ENCODE measurements at places on chromosomes 2 and 18.

- peak; percentile 58 for DNase-seq
Observed at GRCh38 chr18:29271501-29271900, 1094.6 kb upstream of the CDH2 start.

DNA sequence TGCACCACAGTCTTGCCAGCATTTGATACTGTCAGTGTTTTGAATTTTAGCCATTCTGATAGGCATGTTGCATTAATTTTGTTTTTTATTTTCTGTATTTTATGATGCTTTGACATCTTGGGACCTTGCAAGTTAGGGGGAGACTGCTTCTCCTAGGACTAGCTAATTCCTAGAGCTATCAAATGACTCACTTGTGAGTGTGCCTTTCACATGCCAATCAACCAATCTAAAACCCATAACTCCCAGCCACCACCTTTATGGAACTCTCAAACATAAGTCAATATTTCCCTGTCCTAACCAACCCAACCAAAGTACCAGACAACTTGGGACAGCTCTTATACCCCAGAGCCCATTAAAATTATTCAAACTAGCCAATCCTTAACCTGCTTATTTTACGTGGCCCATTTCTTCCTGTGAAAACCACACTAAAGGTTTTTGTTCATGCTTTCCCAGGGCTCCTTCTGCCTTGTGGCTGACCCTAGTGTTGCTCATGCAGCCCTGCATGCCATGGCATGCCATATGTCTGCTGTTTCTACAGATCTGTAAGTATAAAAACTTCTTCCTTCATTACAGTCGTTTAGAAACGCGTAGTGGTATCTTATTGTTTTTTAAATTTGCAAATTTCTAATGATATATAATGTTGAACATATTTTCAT is 230.1 kb downstream of the GPD2 start:
- no peak for DNase-seq

DNA sequence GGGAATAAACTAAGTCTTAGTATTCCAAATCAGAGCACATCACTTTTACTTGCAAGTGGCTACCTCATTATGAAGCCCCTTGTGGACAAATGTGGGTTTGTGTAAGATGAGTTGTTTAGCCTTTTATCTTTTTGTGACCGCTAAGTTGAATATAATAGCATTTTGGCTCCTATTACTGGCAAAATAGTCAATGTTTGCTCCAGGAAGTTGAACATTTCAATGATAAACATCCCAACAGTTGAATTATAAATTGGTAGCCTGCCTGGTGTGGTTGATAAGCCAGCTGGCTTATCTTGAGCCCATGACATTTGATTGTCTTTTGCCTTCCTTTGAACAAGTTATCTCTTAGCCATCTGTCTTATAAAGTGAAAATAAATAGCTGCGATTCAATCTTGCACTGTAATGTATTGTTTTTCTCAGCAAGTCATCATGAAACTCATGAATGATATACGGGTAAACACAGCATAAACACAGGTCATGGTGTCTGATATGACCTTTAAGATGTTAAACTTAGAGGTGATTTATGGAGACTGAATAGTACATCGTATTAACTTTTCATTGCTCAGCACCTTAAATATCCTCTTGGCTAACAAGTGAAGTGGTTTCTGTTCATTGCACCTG is 338.4 kb downstream of the SOCS6 start:
- no peak for DNase-seq

- DNase-seq = no peak
Observed at GRCh38 chr2:143787674-143788073, 658.5 kb downstream of the ARHGAP15 start.

GRCh38 chr2:136378712-136379595 is 261.0 kb upstream of the CXCR4 start:
- DNase-seq = peak; percentile 32

DNA sequence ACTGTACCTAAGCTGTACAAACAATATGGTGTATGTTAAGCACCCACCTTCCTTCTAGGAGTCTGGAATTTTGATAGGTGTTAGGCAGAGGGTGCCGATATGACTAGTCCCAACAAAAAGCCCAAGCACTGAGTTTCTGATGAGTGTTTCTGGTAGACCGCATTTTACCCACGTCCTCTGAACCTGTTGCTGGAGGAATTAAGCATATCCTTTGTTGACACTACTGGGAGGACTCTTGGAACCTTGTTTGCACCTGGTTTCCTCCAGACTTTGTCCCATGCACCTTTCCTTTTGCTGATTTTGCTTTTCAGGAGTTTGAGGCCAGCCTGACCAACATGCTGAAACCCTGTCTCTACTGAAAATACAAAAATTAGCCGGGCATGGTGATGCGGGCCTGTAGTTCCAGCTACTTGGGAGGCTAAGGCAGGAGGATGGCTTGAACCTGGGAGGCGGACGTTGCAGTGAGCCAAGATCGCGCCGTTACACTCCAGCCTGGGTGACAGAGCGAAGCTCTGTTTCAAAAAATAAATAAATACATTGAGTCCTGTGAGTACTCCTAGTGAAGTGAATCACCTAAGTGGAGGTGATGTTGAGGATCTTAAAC is 11.4 kb upstream of the SPAST start:
- no peak for DNase-seq

DNA sequence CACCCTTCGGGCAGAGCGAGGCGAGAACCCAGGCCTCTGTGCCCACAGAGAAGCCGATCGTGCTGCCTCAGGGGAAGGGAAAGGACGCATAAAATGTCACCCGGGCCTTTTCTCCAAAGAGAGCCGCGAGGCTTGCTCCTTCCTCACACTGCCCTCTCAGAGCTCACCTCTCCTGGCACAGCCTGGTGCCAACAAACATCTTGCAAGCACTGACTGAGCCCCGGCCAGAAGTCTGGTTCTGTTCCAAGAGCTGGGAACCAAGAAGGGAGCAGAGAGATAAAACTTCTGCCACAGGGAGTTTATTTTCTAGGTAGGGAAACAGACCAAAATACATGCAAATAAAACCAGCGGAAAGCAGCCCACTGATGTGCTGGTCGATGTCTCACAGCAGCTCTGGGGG is 13.6 kb upstream of the ADI1 start:
- DNase-seq = no peak

DNA sequence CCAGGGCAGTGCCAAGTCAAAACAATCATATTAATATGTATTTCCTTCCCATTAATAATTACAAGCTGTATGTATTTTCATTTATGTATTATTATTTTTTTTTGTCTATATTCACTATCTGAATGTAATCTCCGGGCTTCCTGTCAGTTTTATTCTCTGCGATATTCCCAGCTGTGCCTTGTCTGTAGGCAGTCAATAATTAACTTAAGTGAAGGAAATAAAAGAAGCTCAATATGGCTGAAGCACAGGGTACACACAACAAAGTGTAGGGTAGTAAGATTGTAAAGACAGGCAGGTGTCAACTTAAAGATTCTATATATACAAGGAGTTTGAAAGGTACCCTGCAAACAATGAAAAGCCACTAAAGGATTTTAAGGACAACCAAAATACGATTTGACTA is 122.9 kb downstream of the ROCK1 start:
- DNase-seq = no peak

GRCh38 chr2:8193686-8194615 is 487.9 kb upstream of the ID2 start:
- no peak for DNase-seq

DNA sequence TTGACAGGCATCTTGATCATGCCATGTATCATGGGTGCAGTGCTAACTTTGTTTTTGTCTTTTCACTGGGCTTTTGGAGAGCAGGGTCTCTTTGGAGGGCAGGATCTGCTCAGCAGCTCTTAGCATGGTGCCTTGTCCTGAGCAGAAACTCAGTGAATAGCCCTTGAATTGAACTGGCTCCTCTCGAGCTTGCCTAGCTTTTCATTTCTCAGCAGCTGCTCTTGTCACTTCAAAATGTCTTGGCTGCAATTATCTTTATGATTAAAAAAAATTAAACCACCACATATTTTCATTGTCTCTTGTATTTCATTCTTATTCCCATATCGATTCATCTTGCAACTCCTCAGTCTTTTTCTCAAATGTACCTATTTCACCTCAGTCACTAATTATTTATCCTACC is 50.5 kb downstream of the CCDC85A start:
- no peak for DNase-seq

DNA sequence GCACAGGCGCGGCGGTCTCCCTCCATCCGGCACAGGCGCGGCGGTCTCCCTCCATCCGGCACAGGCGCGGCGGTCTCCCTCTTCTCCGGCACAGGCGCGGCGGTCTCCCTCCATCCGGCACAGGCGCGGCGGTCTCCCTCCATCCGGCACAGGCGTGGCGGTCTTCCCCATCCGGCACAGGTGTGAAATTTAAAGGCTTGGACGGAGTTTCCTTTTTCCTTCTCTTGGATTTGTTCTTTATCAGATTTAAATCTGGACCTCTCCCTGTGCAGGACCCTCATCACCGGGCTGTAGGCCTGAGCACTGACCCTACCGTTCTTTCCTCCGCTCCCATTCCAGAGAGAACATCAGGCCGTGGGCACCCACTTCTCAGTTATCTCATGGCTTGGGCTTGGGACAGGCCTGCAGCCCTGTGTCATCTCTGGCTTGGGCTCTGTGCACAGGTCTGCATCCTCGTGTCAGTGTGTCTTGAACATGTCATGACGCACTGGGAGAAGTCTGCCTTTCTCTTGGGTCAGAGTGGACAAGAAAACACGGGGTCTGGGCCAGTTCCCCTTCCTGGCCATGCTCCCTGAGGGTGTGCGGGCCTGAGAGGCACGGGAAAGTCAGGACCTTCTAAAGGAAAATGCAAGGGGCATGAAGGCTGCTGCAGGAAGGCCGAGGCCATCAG is 53.9 kb upstream of the PXDN start:
- DNase-seq = no peak

- no peak for DNase-seq
Observed at GRCh38 chr2:65112633-65113032, 17.3 kb downstream of the RAB1A start.

- DNase-seq = peak; percentile 47
Observed at GRCh38 chr2:20507166-20507692, 60.4 kb downstream of the RHOB start.

DNA sequence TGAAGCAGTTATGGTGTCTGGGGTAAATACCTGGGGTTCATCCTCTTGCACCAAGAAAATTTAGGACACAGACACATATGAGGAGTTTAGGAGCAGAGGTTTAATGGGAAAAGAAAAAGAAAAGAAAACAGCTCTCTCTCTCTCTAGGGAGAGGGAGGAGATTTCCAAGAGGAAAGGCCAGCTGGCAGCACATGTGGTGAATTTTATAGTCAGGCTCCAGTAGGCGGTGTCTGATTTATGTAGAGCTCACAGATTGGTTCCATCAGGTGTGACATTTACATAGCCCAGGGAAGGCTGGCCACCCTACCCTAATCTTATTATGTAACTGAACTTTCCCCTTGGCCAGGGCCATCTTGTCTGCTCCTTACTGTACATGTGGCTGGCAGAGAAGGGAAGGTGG is 297.5 kb upstream of the RGPD4 start:
- DNase-seq = no peak

- peak; percentile 95 for DNase-seq
Observed at GRCh38 chr18:45777393-45777792, 48.1 kb upstream of the SIGLEC15 start.

DNA sequence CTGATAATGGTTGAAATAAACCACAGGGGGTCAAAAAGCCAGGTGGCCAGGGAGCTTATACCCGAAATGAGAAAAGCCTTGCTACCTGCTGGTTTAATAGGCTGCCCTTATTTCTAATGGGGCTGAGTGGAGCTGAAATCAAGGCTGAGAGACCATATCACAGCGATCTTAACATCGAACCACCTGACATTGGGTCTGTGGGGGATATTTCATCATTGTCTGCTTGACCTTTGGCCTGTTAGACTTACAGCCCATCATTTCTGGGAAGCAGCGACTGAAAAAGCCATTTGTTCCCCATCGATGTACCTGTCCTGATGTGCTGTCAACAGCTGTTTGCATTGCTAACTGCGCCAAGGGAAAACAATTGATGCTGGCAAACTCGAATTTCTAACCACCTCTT is 199.7 kb upstream of the SLC14A2 start:
- DNase-seq = no peak

DNA sequence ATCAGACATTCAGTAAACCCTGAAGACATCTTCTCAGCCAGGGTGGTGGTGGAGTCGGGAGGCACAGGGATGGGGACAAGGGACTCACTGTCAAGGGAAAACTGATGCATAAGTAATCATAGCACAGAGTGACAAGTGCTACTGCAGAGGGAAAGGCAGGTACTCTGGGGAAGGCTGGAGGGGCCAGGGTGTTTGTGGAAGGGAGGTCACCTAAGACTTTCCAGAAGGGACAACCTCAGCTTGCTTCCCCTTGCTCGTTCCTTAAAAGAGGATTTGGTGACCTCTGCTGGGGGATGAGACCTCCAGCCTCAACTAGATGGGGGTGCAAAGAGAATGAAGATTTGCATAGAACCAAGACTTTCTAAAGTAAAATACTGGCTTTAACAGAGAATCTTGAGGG is 99.5 kb downstream of the SLC4A3 start:
- DNase-seq = peak; percentile 45

- no peak for DNase-seq
Observed at GRCh38 chr2:229265727-229266126, 5.4 kb downstream of the PID1 start.

DNA sequence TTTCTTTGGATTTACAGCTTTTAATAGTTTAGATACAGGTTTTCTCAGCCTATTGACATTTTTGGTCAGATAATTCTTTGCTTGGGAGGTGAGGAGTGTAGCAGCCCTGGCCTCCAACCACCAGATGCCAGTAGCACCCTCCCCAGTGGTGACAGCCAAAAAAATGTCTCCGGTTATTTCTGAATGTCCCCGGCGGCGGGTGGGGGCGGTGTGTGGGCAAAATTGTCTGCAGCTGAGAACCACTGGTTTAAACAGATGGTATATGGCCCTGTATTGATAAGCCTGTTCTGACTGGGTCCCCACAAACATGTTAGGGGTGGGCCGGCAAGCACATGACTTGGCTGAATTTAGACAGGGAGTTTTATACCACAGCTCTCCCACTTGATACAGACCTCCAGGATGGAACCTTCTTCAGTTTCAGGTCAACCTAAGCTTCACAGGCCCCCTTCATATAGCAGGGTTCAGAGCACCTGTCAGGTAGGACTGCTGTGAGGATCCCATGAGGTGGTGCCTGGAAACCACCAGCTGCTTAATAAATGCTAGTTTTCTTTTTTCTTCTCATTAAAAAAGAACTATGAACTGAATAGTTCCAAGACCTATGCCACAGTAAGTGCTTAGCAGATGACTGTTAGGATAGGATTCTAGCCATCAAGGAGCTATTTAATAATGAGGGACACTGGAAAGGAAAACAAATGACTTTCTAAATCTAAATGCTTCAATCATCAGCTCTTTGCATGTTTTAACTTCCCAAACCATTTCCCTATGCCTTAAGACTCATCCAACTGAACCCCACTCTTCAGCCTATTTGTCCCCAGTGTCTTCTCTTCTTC is 18.1 kb downstream of the LPIN2 start:
- peak; percentile 68 for DNase-seq

DNA sequence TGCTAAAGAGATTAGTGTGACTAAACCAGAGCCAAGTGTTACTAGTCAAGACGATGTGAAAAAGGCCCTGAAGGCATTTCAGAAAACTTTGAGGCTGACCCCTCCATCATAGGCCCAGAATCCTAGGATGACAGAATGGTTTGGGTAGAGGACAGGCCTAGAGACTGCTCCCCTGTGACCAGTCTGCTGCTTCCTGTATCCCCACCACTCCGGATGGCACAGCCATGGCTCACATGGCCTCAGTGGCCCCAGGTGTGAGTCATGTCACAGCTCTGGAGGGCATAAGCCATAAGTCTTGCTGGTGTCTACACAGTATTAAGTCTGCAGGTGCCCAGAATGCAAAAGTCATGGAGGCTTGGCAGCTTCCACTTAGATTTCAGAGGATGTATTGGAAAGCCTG is 12.4 kb upstream of the STAT1 start:
- no peak for DNase-seq
